ENCODE measurements at places on chromosomes 11 and 22. TPM values are rescaled to one million over a fixed set of nuclear protein-coding genes. Genes with fewer than 3 reads are reported as not detected.

- no peaks in the 10 kb centered on the region for H3K4me1 ChIP-seq
- H3K4me3 ChIP-seq, result no peak overlapping the region
- no peak overlapping the region for H3K27ac ChIP-seq
- H3K27me3 ChIP-seq, result no peaks in the 10 kb centered on the region
- H3K36me3 ChIP-seq, result no peaks in the 10 kb centered on the region
- no peak for DNase-seq
These were observed 78.4 kb upstream of the CCDC179 start for GRCh38 chr11:22938691-22939090.

Gene ARHGAP32
- total RNA-seq, result 28.4 TPM

- H3K4me3 ChIP-seq, result no peak overlapping the region
- H3K27ac ChIP-seq, result no peak overlapping the region
- DNase-seq, result no peak
- no peaks in the 10 kb centered on the region for H3K36me3 ChIP-seq
These were observed 15.9 kb upstream of the MMP7 start for GRCh38 chr11:102546427-102546826.

Gene ARRB1
- total RNA-seq, result 145 TPM

Gene ACR
- total RNA-seq, result 0.26 TPM

Data from lung (tissue), 17 donors.